ENCODE measurements at places on chromosomes 16 and 17.

DNA sequence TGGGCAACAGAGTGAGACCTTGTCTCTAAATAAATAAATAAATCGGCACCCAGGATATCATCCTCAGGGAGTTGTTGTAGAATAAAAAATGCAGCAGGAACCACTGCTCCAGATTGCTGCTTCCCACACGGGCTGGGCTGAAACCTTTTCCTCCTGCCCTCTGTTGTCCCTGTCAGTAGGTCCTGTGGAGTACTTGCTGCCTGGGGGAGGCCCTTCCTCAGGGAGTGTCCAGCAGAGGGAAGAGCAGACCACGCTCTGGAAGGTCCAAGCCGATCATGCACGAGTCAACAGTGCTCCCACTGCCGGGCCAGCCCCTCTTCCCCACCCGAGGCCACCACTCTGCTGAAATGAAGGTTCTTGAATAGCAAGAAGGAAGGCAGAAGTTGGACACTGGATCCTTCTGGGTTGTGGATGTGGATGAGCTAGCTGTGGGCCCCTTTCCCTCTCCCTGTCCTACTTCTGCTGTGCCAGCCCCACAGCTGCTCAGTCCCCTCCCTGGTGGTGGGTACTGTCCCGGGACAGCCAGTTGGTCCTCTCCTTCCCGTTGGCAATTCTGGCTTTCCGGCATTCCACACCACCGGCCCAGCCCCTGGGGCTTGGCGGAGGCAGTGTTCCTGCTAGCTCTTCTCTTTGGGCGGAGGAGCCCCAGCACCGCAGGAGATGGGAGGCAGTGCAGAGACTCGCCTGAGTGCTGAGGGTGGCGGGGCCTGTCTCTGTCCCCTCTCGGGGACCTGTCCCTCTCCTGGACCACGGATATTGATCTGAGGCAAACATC lies 10.8 kb downstream of the CDK5R1 start:
- DNase-seq, result no peak

DNA sequence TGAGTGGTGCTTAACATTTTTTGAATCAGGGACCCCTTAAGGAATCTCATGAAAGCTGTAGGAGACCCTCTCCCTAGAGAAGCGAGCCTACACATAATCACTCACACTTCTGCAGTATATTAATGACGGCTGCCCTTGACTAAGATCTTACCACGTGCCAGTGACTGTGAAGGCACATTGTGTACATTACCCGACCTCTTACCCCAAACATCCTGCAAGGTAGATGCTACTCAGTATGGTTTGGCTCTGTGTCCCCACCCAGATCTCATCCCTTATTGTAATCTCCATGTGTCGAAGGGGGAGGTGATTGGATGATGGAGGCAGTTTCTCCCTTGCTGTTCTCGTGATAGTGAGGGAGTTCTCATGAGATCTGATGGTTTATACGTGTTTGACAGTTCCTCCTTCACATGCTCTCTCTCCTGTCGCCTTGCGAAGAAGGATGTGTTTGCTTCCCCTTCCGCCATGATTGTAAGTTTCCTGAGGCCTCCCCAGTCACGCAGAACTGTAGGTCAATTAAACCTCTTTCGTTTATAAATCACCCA lies 54.2 kb downstream of the RTN4RL1 start:
- DNase-seq, result no peak

DNA sequence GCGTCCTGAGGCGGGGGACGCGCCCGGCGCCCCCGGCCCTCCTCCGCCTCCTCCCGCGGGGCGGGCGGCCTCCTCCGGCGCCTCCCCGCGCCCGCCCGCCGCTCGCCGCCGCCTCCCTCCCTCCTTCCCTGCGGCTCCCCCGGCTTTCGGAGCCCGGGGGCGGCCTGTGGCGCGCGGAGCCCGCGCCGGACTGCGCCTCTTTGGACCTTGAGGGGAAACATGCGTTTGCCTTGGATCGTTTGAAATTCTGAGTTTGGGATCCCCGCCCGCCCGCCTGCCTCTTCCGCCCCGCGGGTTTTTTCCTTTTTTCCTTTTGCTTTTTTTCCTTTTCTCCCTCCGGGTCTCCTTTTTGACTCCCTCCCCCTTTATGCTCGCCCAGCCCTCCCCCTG lies 390 bp downstream of the ZNRF1 start:
- DNase-seq, result no peak

- DNase-seq, result no peak
Observed at GRCh38 chr16:87701078-87701460, 64.7 kb downstream of the KLHDC4 start.

GRCh38 chr16:13519871-13520270 lies 400.1 kb upstream of the ERCC4 start:
- no peak for DNase-seq

DNA sequence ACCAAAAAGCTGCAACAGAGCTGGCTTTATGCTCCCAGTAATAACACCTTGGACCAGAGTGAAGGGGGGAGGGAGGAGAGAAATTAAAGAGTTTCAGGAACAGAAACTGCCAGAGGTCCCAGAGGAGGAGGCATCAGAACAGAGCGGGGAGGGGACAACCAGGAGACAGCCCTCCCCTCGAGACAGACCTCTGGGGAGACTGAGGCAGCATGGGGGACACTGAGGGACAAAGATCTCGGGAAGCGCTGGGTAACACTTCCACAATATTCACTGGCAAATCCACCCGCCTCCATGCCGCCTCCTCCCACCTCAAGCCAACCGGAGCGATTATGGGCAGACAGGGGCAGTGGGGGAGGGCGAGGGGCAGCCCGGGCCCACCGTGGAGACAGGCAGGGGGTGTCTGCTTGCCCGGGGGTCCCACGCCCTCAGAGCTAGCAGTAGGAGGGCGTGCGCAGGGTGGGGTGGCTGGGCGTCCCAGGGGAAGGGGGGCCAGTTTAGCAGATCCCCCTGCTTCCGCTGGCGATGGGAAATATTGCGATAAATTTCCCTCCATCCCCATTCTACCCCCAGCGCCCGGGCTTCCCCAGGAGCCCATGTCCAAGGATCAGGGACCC lies 1.2 kb downstream of the PCGF2 start:
- no peak for DNase-seq

DNA sequence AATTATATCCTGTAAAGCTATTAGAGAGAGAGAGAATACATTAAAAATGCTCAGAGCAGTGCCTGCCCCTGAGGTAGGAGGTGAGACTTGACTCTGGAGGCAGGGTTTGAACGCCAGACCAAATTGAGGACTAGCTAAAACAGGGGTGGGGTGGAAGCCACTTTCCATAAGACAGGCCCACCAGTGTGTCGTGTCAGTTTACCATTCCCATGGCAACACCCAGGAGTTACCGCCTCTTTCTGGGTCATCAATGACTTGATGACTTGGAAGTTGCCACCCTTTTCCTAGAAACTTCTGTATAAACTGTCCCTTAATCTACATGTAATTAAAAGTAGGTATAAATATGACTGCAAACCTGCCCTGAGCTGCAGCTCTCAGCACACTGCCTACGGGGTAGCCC lies 32.0 kb upstream of the ABCC12 start:
- DNase-seq, result no peak

- no peak for DNase-seq
Observed at GRCh38 chr17:65449495-65449894, 112.0 kb downstream of the AXIN2 start.

DNA sequence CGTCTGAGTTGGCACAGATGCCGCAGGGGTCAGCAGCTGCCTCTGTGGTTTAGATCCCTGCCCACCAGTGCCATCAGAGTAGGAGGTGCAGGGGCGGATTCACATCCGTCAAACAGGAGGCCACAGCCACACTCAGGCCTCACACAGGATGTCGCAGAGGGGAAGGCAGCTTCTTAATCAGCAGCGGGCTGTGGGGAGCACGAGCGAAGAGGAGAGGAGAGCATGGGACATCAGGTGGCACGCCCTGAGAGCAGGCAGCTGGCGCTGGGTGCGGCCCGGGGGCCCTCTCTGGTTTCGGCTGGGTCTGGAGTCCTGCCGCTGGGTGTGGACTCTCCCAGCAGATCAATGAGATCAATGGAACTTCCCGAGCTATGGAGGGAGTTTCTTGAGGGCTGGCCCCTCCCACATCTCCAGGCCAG lies 9.6 kb downstream of the LLGL2 start:
- DNase-seq, result peak; percentile 30

- no peak for DNase-seq
Observed at GRCh38 chr17:19317359-19318095, 45.0 kb downstream of the B9D1 start.

DNA sequence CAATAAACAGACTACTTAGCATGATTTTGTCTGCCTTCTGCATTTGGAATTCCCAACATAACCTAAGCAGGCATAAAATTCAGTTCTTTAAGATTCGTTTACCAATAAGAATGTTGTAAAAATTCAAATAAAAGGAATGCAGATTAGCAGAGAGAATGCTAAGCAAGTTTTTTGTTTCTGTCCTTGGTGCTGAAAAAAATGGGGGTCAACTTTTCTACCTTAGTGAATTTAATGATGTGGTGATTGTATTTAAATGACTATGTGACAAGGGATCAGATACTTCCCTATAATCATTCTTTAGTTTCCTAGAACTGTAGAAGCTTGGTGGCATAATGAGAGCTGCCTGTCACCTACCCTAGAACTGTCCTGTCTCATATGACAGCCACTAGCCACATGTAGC lies 159.5 kb downstream of the RBFOX1 start:
- no peak for DNase-seq

- DNase-seq, result no peak
Observed at GRCh38 chr17:31699281-31699680, 159.8 kb downstream of the COPRS start.

GRCh38 chr17:68819465-68819864 lies 135.7 kb downstream of the ABCA8 start:
- no peak for DNase-seq

DNA sequence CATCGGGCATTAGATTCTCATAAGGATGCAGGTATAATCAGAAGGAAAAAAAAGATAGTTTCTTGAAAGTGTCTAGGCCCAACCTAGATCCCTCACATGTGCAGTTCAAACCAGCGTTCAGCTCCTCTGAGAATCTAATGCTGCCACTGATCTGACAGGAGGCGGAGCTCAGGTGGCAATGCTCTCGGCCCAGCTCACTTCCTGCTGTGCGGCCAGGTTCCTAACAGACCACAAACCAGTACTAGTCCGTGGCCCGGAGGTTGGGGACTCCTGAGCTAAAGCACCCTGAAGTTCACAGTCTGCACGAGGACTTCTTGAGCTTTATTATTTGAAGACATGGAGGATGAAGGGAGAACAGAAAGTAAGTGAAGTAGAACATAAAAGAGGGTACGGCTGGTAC lies 16.8 kb downstream of the SMCR8 start:
- DNase-seq, result peak; percentile 48
